ENCODE measurements at places on chromosomes 3 and 15.

GRCh38 chr3:167716920-167717319, 17.8 kb downstream of the PDCD10 start:
- DNase-seq = no peak

- DNase-seq = no peak
Measured at GRCh38 chr15:73284090-73284716, 84.6 kb downstream of the HCN4 start.

DNA sequence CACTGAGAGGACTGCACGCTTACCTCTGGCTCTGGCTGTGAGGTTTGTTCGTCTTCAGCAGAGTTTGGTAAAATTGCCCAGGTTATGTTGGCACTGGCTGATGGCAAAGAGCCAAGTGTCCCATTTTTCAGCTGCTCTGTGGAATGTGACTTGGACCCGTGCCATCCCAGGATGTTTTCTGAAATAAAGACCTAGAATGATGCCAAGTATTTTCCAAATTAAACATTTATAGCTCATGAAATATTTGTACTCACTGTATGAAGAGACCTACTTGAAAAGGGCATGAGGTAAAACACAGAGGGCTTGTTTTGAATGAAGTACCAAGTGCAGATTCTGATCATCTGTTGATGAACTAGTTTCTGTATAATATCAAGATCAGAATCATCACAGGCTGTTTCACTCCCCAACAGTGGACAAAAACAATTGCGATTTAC, 200.5 kb downstream of the STT3B start:
- no peak for DNase-seq

GRCh38 chr3:122283796-122284445, 41.1 kb upstream of the CSTA start:
- no peak for DNase-seq

DNA sequence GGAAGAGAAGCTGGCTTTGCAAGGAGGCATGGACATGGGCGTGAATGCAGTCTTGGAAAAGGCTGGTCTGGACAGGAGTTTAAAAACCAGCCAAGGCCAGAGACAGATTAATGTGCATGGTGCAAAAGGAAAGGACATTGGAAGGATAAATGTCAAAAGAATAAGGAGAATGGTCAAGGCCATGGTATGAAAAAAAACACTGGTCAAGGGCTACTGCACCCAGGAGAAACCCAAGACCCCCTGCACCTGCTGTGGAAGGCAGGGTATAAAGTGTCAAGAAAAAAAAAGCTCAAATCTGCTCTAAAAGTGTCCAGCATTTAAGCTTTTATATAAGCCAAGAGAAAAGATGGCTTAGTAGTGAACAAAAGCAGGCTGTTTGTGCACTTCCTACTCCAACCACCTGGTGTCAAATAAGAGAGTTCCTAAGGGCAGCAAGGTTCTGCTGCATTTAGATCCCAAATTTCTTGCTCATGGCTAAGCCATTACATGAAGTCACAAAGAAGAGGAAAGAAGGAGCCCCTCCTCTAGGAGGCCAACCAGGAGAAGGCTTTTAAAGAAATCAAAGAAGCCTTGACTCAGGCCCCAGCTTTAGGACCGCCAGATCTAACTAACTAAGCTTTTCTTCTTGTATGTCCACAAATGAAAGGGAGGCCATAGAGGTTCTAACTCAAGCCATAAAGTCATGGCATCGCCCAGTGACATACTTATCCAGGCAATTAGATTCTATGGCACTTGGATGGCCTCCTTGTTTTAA, 16.9 kb downstream of the CCR4 start:
- DNase-seq = no peak

DNA sequence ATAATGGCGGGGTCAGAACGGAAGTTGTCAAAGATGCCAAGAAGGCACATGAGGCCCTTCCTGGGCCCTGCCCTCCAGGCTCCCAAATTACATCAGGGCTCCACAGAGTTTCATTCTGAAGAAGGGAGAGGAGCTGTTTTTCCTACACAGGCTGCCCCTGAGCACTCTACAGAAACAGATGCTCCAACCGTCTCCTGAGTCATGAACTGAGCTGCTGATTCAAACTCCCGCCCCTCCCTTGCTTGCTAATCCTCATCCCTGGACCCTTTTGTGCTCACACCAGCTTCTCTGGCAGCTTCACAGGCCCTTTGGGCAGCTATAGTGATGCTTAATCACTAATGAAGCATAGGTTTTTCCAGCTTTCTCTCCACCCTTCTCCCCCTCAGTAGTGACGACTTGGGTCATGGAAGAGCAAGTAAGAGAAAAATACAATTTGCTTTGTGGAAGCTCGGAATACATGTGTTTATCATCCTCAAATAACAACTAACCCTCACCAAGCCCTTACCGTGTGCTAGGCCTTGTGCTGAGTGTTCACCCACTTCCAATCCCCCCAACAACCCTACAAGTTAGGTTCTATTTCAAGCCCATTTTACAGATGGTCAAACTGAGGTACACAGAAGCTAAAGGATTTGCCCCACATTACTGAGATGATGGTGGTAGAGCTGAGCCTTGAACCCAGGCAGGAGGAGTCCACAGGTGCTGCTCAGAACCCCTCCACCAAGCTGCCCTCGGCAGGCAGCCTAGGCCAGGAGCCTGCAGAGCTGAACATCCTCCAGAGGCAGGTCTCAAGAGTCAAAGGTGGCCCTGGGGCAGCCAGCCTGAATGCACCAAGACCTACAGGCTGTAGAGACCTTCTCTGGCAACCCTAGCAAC, 21.9 kb downstream of the MEGF11 start:
- no peak for DNase-seq

GRCh38 chr3:9881441-9881840, 1.4 kb upstream of the CIDEC start:
- no peak for DNase-seq

DNA sequence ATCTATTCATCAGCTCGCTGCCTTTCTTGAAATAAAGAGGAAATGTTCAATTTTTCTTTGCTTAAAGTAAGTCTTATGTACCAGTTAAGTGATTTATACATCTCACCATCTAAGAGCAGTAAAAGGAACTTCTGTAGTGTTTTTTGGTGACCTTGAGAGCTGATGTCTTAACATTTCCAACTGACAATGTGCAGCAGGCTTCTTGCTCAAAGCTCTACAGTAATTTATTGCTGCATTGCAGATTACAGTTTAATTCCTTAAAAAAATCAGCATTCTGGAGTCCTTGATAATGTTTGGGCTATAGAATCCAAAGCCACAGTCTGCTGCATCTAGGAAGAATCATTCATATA, 61.6 kb downstream of the DIPK2A start:
- no peak for DNase-seq

DNA sequence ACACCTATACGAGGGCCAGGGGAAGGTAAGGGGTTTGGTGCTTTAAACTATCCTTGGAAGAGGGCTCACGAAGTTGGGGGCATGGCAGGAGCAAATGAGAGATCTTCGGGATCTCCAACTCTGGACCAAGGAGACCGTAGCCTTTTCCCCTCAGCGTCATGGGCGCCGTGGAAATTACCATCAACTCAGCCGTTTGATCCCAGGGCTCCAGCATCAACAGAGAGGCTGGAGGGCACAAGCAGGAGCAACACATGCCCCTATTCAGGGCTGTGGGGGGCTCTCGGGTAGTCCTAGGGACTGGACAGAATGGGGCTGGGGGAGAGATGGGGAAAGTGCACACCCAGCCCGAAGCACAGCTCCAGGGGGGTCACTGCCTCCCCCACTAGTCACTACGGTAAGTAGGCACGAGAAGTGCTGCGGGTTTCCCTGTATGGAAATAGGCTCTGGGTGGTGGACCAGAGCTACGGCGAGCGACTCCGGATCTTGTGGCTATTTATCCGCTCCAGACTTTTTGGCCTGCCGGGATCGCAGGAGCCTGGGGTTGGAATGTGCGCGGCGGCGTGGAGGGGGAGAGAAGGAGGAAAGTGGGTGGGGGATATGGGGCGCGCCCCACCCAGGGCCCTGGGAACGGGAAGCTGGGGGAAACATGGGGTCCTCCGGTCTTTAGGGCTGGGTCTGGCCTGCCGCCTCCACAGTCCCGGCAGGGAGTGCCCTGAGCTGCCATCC, 539 bp upstream of the LAMB2 start:
- DNase-seq = no peak

- no peak for DNase-seq
Measured at GRCh38 chr3:65343026-65343425, 655.2 kb upstream of the ADAMTS9 start.
